Foreskin melanocyte (primary cell): ENCODE measurements at places on chromosomes 1 and 21.
A peak's percentile ranks its signal among the peaks of the same experiment; 100 is the strongest.

DNA sequence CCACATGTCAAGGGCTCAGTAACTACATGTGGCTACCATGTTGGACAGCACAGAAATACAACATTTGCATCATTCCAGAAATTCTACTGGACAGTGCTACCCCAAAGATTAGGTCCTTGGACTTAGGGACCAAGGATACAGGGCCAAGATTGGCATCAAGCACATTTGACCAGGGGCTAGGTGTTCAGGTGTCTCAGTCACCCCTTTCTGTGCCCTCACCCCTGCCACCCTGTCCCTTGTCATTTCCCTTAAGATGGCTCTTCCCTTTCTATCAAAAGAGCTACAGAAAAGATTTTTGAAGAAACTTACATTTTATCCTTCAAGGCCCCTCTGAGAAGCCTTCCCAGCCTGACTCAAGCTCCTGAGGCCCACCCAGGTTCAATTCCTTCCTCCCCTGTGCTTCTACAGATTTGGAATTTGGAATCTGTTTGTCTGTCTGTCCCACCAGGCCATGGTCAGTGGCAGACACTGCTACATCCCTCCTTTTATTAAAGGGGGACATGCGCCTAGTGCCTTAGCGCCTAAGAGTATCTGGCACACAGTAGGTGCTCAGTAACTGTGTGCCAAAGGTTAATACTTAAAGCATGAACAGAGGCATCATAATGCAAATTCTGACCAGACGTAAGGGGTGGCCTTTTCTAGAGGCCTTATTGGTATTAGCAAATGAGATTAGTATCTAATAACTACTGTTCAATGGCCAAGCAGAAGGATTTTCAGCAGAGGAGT is 21.4 kb downstream of the CSF1 start:
- DNase-seq = no peak

DNA sequence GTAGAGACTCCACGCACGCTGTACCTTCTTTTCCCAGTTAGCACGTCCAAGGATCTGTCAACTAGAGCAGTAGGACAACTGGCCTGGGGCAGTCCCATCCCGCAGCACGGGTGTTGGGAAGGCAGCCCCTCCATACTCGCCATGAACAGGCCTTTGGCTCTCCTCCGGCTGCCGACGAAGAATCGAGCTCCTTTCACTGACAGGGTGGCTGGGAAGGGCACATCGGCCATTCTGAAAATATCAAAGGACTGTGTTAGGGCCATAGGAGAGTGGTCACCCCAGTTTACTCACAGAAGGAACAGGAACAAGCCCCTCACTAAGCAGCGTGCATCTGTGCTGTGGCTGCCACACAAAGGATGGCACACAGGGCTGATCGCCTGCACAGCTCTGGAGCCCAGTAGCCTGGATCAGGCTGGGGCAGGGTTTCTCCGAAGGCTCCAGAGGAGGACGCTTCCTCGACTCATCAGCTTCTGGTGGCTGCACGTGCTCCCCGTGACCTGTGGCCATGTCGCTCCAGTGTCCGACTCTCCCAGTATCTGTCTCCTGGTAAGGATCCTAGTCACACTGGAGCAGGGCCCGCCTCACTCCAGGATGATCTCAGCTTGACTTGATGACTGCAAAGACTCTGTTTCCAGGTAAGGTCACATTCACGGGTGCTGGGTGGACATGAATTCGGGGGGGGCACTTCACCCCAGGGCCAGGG is 8.9 kb downstream of the KRTAP10-1 start:
- DNase-seq = no peak

DNA sequence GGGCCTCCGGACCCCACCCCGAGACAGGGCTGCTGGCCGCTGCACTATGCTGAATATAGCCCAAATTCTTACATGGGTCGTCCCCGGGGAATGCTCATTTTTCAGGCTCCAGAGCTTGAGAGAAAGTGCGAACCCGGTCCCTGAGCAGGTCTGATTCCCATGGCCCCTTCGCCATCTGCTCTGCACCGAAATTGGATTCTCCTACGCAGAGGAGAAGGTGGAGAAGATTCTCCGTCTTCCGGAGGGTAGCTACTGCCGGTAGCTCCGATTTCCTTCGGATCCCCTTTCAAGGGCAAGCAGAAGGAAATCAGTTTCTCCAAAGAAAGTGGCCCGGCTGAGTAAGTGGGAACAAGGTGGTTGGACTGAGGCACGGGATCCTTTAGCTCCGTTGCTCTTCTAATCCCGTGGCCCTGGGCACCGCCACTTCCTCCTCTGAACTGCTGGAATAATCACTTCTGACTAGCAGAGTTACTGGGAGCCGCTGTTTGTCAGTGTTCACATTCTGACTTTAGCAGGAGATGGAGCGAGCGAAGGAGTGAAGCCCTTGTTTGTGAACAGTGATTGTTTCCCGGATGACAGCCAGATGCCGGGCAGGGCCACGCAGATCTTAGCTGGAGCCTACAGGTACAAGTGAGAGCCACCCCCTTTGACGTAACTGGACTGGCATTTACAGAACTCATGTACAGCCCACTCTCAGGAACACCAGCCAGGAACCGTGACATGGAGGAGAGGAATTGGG is 1.1 kb upstream of the ZNF496 start:
- DNase-seq = peak; percentile 46

DNA sequence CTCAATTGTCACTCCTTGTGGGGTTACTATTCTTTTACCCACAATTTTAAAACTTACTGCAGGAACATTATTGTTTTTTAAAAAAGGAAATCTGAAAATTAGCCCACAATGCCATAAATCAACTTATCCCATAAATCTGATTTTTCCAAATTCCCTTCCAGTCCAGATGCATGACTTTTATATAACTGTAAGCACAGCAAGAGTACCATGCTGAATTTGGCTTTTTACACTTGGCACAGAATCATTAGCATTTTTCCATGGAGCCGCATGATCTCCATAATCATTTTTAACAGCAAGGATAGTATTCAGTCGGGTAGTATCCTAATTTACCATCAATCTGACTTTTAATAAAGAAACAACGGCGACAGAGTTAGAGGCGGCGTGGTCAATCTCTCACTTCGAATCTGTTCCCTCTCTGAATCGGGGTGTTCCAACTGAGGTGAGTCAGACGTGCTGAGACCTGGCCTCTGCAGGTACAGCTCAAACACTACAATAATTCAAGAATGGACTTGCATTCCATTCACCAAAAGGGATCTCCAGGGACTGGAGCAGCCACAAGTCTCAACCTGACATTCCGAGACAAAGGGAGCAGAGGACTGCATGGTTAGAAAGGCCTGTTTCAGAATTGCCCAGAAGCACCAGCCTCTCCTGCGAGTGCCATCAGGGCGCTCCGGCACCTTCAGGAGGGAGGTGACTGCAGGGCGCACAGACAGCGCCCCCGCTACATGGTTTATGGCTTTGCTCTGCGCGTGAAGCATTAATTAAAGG is 48.9 kb downstream of the SLC66A1 start:
- no peak for DNase-seq
